ENCODE measurements at places on chromosomes 7 and 10.

- DNase-seq: no peak
Measured at GRCh38 chr7:42726066-42726785, 185.6 kb downstream of the C7orf25 start.

DNA sequence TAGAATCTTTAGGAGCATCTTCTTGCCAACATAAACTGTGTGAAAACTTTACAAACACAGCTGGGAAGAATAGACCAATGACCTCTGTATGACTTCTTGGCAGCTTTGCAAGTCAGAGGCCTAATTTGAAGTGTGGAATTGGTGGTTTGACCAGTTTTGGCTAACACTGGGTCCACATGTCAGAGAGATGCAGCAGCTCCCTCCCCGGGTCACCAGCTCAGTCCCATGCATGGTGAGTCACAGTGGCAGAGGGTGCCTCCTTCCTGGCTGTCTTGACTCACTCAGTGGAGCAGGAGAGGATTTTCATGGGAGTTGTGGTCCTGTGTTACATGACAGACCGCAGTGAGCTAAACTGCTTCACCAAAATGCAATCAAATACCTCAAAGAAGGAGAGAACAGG lies 8.2 kb upstream of the STARD3NL start:
- DNase-seq: peak; percentile 89

DNA sequence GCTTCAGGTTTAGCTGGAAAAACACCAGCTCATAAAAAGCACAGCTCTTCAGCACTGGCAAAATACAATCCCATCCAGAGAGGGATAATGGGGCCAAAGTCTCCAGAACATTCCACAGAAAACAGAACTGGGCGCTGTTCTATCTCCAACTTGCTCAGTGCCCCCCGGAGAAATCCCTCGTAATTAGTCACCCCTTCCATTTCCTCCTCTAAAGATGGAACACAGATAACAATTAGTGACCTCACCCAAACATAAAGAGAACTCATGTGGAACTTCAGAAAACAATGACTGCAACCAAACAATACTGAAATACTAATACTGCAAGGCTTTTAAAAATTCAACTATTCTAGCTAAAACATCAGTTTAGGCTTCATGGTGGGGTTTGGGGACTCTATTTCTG lies 46.3 kb downstream of the KIAA1549 start:
- no peak for DNase-seq

DNA sequence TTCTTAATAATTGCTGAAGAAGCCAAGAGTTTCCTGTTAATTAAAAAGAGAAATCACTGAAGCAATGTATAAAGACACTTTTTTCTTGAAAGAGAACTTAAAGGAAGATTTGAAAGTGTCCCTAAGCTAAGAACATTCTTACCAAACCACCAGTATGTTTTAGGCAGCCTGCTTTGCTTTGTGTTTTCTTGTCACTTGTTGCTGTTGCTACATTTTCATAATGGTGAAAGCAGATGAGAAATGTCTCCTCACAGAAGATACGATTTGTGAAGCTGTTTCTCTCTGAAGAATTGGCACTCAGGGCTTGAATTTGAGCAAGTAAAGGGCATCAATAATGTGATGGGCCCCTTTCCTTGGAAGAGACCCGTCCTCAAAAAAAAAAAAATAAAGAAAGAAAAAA lies 30.9 kb downstream of the TCF7L2 start:
- no peak for DNase-seq

GRCh38 chr10:121437596-121437995 lies 160.6 kb downstream of the FGFR2 start:
- DNase-seq: no peak

DNA sequence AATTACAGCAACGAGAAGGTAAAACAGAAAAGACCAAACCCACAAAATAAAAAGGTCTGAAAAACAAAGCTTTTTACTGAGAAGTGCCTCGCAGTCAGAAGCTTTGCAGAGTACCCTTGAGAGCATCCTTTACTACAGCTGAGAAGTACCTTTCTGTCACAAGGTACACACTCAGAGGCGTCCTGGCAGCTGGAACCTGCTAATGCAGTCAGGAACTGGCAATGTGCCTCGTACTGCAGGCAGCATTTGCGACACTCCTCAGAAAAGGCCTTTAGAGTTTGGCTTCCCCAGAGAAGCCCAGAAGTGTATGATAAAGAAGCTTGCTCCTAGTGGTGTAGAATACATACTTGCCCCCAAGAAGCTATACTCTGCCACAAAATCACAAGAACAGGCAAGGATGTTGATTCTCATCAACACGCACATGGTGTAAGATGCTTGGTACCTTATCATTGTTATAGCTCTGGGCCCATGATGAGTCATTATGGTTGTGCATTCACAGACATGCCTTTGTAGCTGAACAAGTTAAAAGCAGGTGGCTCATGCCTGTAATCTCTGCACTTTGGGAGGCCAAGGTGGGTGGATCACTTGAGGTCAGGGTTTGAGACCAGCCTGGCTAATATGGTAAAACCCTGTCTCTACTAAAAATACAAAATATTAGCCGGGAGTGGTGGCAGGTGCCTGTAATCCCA lies 2.0 kb upstream of the GTPBP4 start:
- no peak for DNase-seq

- DNase-seq: no peak
Measured at GRCh38 chr7:155710530-155710929, 66.1 kb downstream of the RBM33 start.

DNA sequence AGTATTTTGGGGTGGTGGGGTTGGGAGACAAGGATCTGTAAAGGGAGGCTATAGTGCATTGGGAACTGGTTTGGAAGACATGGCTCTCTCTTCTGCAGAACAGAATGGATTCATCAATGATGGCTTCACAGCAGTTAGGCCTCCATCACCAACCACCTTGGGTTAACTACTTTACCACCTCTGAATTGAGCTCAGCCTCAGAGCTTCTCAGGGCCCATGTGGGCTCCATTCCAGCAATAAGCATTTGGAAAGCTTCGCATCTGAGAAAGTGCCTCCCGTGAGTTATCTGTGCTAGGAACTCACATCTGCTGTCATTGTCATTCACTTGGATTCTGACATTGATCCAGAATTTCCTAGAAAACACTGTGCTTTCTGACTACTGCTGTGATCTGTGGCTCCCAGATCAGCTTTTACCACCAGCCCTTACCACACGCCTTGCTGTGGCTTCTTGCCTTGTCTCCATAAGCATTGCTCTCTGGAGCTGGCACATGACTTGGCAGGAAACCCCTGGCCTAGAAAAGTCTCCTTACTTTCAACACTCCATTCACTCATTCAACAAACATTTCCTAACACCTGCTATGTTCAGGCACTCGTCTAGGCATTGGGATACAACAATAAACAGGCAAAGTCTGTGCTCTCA lies 70.7 kb upstream of the ADO start:
- DNase-seq: peak; percentile 32

DNA sequence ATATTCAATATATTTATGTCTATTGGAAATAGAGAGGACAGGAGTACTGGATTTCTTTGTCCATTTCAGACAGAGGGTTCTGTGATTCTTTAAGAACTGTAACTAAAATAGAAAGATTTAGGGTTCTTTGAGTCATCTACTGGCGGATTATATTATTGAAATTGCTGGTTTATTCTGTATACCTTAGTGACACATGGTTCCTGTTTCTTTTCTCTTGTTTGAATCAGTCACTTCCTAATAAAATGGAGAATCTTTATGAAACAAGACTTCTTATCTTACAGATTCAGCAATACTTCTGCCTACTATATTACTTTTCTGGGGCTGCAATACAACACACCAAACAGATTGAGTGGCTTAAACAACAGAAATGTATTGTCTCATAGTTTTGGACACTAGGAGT lies 20.8 kb upstream of the ZNF800 start:
- DNase-seq: no peak

DNA sequence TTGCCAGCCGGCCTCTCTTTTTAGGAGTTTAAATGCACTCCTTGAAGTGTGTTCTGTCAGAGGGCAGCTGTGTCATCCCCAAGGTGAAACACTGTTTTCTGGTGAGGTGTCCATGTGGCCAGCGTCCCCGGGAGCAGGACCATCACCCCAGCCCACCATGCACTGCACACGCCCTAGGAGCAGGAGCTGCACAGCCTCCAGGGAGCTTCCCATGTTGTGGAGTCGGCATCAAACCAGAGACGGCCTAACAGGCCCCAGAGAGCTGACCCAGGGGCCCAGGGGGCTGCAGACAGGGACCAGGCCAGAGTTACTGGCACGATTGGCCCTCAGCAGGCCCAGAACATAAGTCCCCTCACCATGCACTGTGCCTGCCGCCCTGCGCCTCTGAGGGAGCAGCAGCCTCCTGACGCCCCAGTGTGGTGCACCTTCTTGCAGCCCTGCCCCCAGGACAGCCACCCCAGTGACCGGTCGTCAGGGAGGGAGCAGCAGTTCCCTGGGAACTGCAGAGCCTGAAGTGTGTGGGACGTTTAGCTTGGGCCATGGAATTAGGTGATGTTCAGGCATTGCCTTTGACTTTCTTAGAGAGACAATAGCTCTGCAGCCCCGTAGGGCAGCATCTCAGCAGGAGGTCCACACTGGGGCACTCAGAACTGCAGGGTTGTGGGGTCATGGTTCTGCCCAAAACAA lies 97.9 kb downstream of the NKX6-2 start:
- no peak for DNase-seq

DNA sequence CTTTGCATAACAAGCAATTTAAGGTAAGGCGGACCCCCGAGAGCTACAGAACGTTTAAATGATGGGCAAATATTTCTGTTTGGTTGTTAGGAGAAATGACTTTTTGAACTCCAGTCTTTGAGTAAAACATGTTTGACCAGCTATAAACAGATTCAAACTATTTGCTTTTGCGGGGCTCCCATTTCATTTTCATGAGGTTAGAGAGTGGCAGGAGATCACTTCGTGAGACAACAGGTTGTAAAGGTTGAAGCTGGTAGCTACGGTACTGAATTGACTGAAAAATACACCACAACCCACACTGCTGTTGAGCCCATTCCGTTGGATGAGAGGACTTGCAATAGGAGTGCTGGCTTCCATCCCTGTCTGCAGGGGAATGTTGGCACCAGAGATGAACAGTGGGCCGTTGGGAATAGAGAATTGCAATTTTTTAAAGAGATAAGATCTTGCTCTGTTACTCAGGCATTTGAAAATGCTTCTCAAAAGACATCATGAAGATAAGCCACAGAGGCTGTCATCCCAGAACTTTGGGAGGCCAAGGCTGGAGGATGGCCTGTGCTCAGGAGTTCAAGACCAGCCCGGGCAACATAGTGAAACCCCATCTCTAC lies 65.7 kb upstream of the CARD11 start:
- no peak for DNase-seq

DNA sequence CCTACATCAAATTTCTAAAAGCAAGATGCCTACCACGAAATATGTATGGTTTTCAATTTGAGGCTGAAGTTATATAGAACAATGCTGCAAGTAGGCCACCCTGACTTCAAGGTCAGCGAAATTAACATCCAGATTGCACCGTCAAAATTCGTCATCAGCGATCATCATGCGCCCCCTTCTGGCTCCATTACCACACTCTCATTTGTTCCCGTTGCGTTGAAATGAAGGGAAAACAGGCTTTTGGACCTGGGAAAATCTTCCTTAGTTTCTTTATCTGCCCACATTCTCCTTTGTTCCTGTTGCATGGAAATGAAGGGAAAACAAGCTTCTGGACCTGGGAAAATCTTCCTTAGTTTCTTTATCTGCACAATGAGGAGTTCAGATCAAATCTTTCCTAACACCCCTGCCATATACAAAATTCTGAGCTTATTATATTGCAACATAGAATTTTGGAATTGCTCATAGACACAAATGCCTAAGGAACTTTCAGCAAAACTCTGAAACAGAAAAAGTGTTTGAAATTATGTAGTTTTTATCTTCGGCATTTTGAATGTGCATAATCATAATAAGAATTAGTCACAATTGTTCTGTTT lies 98.2 kb upstream of the PRKCQ start:
- DNase-seq: peak; percentile 66

DNA sequence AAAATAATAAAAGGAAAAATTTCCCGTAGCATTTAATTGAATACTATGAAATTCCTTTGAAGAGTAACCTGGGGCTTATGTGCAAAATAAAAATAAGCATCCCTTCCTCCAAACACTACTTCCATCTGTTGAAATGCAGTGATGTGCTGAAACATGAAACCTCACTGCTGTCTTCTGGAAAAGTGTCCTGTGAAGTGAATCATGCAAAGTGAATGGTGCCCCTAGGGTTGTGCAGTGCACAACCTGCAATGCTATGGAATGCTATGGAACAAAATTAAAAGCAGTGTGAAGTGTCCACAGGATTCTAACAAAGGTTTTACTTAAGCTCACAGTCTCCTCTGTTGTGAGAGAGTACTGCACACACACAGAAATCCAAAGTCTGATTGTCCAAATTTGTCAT lies 480.9 kb downstream of the ETV1 start:
- DNase-seq: no peak

DNA sequence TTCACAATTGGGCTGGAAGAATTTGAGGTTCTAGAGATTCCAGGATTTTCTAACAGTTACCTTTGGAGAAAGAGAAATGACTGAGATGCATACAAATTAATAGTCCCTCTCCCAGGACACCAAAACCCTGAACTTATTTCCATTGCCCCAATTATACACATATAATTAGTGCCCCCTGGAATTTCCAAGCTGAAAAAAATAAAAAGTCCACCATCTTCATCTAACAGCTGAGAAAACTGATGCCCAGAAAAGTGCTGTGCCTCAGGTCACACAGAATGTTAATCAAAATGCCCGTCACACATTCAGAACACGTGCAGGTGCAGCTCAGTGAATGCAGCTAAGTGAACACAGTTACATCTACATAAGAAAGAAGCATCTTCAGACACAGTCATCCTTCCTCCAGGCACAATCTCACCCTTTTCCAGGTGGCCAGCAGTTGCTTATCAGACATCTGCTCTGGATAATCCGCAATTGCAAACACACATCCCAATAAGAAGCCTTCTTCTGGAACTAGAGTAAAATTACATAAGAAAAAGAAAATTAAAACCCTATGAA lies 35.4 kb downstream of the PAXIP1 start:
- no peak for DNase-seq

DNA sequence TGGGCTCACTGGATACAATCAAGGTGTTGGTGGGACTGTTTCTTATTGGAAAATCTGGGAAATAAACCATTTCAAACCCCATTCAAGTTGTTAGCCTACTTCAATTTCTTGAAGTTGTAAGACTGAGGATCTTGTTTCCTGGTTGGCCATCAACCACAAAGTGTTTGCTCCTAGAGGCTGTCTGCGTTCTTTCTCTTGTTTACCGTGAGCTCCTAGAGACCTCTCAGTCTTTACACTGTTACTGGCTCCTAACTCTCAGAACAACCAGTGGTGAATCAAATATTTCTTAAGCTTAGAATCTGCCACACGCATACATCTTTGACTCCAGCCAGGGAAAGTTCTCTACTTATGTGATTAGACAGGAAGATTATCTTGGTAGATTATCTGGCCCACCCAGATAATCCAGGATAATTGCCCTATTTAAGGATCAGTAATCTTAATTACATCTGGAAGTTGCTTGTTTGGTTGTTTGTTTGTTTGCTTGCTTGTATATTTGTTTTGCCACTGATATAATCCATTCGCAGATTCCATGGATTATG lies 798.7 kb downstream of the IPMK start:
- no peak for DNase-seq

- no peak for DNase-seq
Measured at GRCh38 chr10:122056431-122057094, 67.6 kb downstream of the TACC2 start.

Measured in suppressor macrophage treated with lipopolysaccharide for 1 hour (primary cell).